ENCODE measurements at places on chromosomes 2 and 18.

- no peak for DNase-seq
These were observed 113.2 kb upstream of the CHST9 start for GRCh38 chr18:27298214-27298804.

DNA sequence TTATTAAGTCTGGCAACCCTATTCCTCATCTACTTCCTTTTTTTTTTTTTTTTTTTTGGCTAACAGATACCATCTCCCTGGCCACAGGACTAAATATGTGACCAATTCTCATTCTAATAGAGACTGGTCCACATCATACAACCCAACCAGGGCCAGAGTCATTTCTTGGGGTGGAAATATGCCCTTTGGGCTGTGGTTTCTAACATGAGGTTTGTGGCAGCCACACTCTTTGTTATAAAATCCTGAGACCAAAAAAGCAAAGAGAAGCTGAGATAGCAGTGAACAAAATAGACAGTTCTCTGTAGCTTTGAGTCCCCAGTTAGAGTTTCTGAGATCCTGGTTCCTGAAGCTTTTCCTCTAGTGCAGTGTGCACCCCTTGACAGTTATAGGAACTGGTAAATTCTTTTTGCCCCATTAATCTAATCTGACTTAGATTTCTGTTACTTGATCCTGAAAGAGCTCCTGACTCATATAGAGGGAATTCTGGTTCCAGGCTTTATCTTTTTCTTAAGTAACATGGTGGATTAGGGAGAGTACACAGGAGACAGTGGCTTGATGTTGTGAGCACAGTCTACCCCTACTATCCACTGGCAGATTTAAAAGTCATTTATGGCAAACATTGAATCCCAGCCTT is 86.8 kb downstream of the MAIP1 start:
- no peak for DNase-seq

- DNase-seq, result no peak
These were observed 26.1 kb upstream of the PPP1R1C start for GRCh38 chr2:181959508-181959907.

DNA sequence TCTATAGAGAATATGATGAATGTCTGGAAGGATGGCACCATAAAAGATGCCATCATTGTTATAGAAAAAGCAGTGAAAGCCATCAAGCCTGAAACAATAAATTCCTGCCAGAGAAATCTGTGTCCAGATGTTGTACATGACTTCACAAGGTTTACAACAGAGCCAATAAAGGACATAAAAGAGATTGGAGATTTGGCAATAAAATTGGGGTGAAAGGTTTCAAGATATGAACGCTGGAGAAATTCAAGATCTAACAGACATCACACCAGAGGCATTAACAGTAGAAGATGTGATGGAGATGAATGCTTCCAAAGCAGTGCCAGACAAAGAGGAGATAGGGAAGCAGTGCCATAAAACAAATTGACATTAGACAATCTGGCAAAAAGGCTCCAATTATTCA is 518.8 kb upstream of the ACVR2A start:
- no peak for DNase-seq

- peak; percentile 10 for DNase-seq
These were observed 28.5 kb upstream of the HS6ST1 start for GRCh38 chr2:128347171-128347558.

- DNase-seq, result peak; percentile 88
These were observed 64.9 kb downstream of the DNMT3A start for GRCh38 chr2:25276569-25277465.

DNA sequence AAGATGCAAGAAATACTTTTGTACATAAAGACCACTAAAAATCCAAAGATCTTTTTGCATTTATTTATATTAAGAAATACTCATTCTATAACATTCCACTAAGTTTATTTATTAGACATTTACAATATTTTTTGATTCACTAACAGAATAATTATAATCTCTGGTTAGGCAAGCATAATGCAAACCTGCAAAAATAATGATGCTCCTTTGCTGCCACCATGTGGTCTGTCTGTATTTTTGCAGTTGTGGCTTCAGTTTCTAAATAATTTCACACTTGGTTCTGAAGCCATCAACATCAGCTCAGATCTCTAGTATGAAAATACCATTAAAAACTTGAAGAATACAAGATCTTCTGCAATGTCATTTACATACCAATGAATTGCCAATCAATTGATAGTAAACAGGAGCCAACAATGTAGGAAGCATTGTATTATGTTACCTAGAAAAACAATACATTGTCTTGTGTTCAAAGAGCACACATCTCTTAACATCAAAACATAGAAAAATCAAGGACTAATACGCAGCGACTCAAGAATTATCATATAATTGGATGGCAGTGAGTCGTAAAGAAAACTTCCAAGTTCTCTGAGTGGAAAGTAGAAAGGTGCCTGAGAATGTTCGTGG is 28.8 kb upstream of the WDR75 start:
- peak; percentile 57 for DNase-seq

DNA sequence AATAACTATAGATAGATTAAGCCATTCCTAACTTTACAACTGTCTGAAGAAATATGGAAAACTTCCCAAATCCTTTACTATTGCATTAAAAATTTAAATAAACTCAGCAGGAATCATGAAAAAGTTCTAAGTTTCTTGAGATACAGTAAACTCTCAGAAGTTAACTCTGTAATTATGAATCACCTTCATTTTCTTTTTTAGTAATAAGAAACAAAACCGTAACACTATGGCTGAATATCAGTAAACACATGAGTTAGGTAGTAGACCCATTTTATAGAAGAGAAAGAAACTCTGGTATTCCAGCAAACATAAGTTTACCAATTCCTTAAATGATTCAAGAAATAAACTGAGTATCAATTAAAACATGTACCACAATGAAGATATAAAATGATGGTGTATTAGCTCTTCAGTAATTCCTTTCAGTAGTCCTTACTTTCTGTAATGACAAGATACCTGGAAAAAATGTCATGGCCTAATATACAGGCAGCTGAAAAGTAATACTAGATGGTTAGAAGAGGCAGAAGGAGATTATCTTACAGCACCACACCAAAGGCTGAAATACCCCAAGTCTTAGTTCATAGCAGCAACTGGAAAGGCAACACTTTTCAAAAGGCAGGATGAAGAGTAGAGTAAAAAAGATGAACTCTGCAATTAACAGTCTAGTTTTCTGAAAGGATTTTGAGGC is 11.5 kb downstream of the TRIP12 start:
- DNase-seq, result no peak

DNA sequence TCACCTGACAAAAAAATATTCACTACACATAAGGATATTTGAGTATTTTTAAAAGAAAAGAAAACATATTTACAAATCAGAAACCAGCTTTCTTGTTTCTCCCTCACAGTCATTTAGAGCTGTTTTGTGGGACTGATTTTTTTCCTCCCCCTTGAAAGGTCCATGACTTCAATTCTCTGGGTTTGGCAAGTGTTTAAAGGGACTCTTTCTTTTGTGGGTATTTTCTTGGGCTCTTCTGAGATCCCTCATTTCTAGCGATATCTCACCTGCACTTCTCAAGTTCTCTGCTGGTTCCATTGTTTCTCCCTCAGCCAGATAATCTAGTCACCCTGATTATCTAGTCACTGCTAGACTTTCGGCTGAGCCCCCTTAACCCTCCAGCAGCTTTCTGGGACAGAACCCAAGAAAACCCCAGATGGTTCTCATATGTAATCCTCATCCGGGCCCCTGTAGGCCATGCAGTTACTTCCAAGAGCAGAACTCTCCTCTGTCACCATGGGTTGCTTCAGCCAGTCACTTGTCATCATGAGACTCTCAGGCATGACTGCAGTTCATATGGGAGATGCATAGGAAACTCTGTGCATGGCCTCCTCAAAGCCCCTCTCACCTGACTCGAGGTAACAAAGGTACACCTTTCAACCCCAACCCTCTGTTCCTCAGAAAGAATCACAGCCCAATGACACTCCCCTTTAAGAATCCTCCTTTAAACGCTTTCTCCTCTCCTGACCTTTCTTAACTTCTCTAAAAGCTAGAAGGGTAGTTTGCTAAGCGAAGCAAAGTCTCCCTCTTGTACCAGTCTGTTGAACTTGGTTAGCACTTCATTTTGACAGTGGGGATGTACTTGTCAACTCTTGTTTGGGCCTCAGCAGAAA is 36.7 kb upstream of the ITGA4 start:
- no peak for DNase-seq

GRCh38 chr2:12005886-12006681 is 259.7 kb downstream of the LPIN1 start:
- peak; percentile 79 for DNase-seq

DNA sequence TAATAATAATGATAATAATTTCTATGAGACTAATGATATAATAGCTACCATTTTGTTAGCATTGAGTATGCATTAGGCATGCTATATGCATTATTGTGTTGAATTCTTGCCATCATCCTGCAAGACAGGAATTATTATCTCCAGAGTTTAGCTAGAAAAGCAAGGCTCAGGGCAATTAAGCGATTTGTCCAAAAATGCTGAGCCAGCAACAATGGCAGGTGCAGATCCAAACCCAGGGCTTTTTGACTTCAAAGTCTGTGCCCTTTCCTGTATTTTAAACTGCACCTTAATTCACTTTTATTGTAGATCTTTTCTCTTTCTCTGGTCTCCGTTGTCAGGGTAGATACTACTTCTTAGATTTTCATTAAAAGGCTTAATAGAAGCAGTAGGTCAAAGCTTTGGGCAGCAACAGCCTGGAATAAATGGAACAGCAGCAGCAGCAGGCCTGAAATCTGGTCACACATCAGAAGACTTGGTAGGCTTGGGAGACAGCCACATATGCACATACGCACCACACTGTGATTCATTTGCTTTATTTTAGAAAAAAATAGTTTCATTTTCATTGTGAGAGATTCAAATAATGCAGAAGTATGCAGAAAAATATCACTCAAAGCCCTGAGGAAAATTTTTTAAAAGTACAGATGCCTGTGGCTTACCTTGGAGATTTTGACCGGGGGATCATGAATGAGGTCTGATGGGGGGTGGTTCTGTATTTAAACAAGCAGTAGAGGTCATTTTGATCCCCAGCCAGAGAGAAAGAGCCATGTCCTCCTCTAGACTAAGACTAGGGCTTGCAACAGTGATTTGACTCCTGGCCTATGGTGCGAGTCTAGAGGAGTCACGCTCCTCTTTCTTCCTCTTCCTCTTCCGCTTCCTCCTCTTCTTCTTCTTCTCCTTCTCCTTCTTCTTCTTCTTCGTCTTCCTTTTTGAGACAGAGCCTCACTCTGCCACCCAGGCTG is 455.7 kb downstream of the TSN start:
- DNase-seq, result no peak

GRCh38 chr2:61177727-61178549 is 15.9 kb downstream of the C2orf74 start:
- DNase-seq, result peak; percentile 60

- DNase-seq, result no peak
These were observed 184.1 kb upstream of the RAB12 start for GRCh38 chr18:8424917-8425725.

DNA sequence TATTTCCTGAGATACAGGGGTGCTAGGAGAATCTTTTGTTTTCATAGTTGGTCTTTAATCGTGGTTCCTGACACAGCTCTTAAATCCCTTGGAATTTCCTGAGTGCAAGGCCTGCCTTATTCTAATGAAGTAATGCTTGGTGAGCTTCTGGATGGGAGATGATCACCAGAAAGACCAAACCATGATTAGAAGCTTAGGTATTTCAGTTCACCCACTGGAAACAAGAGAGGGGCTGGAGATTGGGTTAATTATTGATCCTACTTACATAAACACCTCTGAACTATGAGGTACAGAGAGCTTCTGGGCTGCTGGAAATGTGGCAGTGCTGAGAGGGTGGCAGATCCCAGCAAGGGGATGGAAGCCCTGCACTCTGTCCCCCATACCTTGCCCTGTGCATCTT is 406.8 kb downstream of the THSD7B start:
- no peak for DNase-seq

- no peak for DNase-seq
These were observed 27.1 kb upstream of the STEAP3 start for GRCh38 chr2:119196301-119197125.

GRCh38 chr18:61900504-61901281 is 7.9 kb upstream of the RNF152 start:
- DNase-seq, result no peak

GRCh38 chr2:179302764-179303571 is 38.3 kb upstream of the SESTD1 start:
- DNase-seq, result no peak

DNA sequence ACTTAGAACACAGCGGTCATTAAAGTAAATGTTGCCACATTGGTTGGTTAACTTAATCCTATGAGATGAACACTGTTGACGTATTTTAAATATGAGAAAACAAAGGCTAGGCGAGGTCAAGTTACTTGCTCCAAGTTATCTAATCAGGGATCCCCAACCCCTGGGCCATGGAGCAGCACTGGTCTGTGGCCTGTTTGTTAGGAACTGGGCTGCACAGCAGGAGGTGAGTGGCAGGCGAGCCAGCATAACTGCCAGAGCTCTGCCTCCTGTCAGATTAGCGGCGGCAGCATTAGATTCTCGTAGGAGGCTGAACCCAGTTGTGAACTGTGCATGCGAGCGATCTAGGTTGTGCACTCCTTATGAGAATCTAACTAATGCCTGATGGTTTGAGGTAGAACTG is 878.9 kb downstream of the CPS1 start:
- no peak for DNase-seq

DNA sequence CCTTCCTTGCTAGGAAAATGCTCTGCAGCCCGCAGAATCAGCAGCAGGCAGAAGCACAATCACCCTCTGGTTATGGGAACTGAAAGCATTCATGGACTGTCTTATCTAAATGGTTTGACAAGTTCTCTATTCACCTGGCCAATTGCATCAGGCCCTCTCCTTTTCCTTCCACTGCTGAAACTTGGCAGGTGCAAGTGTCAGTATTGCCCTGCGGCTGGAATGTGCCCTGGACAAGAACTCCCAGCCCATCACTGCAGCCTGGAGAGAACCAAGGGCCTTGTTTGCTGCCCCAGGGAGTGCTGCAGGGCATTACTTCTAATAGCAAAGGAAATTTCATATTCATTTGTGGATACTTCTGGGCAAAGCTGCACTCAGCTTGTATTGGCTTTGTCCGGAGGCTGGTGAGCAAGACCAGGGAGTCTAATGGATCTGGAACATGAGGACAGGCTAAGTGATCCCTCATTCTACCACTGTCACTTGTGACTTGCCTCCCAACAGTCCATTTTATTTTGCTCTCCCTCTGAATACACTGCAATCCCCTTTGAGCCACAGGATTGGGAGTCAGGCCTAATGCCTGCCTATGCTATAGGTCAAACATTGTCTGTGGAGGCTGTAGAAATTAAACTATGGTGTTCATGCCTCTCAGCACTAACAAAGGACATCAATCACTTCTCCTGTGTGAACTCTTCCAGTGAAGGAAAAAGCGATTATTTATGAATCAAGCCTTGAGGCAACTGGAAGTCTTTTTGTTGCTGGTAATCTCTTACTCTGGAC is 116.9 kb downstream of the LYPD6B start:
- no peak for DNase-seq
